ENCODE measurements at places on chromosomes 11 and 22.
A peak's percentile ranks its signal among the peaks of the same experiment; 100 is the strongest.

GRCh38 chr22:44549701-44550100 lies 51.7 kb upstream of the RTL6 start:
- DNase-seq: no peak
- H3K27me3 ChIP-seq: no peaks in the 10 kb centered on the region
- no peak overlapping the region for H3K27ac ChIP-seq
- no peaks in the 10 kb centered on the region for H3K36me3 ChIP-seq
- H3K4me1 ChIP-seq: no peaks in the 10 kb centered on the region

- H3K4me1 ChIP-seq: peaks cover 4% of the 10 kb centered on the region
- DNase-seq: no peak
- H3K27ac ChIP-seq: no peak overlapping the region
- H3K36me3 ChIP-seq: peaks cover 9% of the 10 kb centered on the region
These were observed 13.0 kb downstream of the MRPL21 start for GRCh38 chr11:68890490-68891231.

DNA sequence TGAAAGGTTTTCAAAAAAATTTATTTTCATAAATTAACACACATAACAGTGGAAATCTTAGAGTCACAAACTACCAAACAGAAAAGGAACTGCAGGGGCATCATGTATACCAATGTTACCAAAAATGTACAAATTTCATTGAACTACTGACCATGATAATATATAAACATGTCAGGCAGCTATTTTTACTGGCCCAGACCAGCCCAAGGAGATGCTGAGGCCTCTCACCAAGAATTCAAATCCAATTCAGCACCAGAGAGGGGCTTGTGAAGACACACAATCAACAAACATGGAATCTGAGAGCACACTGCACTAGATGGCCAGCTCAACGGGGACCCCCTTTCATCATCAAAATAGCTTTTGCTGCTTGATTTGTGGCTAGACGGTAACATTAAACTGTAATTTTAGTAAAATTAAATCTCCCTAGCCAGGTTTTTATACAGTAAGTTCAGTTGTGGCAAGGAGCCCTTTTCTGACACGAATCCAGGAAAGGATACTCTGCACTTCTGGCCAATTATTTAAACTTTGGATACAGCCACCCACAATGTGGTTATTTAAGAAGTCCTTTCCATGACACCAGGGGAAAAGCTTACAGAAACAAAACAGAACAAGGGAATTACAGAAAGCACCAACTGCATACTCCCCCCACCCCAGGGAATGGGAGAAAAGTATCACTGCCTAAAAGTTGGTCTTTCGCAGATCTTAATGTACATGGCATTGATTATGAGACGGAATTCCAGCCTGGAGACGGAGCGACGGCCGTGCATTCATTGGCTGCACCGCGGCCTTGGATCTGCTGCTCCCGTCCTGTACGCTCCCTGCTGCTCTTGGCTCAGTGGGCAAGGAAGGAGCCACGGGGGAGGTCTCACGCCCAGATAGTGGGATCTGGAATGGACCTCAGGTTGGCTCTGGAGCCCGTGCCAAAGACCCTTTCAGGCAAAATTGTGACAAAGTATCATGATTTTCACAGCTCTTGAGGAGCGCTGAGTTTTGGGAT lies 19.6 kb upstream of the PISD start:
- no peaks in the 10 kb centered on the region for H3K4me1 ChIP-seq
- no peak overlapping the region for H3K4me3 ChIP-seq
- DNase-seq: no peak
- no peak overlapping the region for H3K27ac ChIP-seq
- no peaks in the 10 kb centered on the region for H3K27me3 ChIP-seq

GRCh38 chr22:27573280-27574001 lies 228.1 kb downstream of the MN1 start:
- DNase-seq: no peak
- H3K4me3 ChIP-seq: no peak overlapping the region
- H3K27ac ChIP-seq: no peak overlapping the region
- no peaks in the 10 kb centered on the region for H3K36me3 ChIP-seq
- no peaks in the 10 kb centered on the region for H3K27me3 ChIP-seq
- H3K4me1 ChIP-seq: no peaks in the 10 kb centered on the region

DNA sequence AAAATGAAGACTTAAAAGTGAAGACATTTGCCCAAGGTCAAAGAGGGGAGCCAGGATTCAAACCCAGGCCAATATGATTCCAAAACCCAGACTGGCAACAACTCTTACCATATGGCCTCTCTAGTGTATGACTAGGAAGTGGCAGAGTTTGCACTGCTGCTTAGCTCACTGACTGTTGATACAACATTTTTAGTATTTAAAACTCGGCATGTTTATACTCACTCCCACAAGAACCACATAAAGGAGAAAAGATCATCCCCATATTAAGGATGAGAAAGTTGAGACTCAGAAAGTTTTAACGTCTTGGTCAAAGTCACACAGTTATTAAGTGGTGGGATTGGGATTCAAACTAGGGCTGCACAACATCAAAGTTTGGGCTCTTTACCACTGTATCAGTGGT lies 81.7 kb downstream of the CCDC34 start:
- H3K4me3 ChIP-seq: no peak overlapping the region
- no peaks in the 10 kb centered on the region for H3K27me3 ChIP-seq
- H3K27ac ChIP-seq: peak overlapping the region; percentile 77
- H3K36me3 ChIP-seq: no peaks in the 10 kb centered on the region
- peaks cover 6% of the 10 kb centered on the region for H3K4me1 ChIP-seq

DNA sequence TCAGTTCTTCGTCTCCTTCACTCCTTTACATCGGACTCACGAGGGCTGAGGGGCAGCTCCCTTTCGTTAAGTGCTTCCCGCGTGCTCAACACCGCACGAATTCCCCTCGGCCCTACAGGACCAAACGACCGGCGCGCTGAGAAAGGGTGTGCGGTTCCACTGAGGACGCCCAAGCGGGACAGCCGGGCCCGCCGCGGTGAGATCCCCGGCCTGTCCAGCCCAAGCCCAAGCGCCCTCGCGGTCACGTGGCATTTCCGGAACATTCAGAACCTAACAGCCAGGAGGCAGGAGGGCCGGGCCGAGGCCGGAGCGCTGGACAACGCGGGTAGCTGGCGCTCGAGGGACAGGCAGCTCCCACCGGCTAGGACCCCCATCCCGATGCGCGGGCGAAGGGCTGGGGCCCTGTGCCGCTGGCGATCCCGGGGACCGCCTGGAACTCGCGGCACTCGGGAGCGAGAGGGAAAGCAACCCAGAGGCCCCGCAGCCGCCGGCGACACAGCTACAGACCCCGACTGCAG lies 737 bp upstream of the STIP1 start:
- peak; percentile 91 for DNase-seq
- H3K4me1 ChIP-seq: no peaks in the 10 kb centered on the region
- peak overlapping the region; percentile 88 for H3K27ac ChIP-seq
- H3K27me3 ChIP-seq: no peaks in the 10 kb centered on the region

DNA sequence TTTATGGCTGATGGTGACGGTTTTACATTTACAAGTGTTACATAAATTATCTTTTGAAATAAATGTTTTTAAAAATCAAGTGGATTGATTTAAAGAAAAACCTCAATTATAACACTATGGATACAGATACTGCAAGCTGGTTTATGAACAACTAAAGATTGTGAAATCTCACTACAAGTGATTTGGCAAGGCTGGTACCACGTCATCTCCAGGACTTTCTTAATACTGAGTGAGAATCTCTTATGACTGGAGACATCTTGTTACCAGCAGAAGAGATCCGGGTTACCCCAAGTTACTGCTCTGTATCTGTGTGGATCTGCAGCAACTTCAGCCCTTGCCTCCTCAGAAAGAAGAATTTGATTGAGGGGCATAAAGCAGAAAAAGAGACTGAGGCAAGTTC lies 452.9 kb downstream of the MN1 start:
- H3K27me3 ChIP-seq: no peaks in the 10 kb centered on the region
- DNase-seq: no peak
- no peak overlapping the region for H3K4me3 ChIP-seq
- no peaks in the 10 kb centered on the region for H3K36me3 ChIP-seq
- peaks cover 1% of the 10 kb centered on the region for H3K4me1 ChIP-seq

- no peaks in the 10 kb centered on the region for H3K4me1 ChIP-seq
- H3K27ac ChIP-seq: no peak overlapping the region
- H3K4me3 ChIP-seq: no peak overlapping the region
- no peaks in the 10 kb centered on the region for H3K36me3 ChIP-seq
- H3K27me3 ChIP-seq: no peaks in the 10 kb centered on the region
These were observed 873.8 kb downstream of the BRD1 start for GRCh38 chr22:48953830-48954229.

All from mesendoderm (in vitro differentiated cells).